ENCODE measurements at places on chromosomes 5 and 9.

- DNase-seq: no peak
Measured at GRCh38 chr5:128455841-128456361, 82.1 kb downstream of the FBN2 start.

GRCh38 chr9:15104826-15105420, 194.7 kb upstream of the FREM1 start:
- peak; percentile 57 for DNase-seq

DNA sequence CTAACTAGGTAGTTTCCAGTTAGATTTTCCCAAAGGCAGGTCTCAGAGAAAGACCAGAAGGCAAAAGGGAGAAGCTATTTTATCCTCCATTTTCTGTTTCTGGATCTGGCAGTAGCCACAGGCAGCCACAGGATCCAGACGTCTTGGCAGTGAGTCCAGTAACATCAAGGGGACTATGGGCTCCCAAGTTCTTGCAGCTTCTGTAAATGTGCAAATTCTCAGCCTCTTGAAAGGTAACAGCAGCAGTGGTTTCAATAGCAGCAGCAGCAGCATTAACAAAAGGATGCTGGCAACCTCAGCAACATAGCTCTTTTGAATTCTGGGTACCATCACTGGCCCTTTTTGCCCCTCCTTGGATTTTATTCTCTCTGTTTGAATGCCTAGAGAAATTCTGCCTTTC, 27.1 kb upstream of the IL33 start:
- no peak for DNase-seq

GRCh38 chr9:123335193-123335985, 20.6 kb upstream of the CRB2 start:
- DNase-seq: no peak

DNA sequence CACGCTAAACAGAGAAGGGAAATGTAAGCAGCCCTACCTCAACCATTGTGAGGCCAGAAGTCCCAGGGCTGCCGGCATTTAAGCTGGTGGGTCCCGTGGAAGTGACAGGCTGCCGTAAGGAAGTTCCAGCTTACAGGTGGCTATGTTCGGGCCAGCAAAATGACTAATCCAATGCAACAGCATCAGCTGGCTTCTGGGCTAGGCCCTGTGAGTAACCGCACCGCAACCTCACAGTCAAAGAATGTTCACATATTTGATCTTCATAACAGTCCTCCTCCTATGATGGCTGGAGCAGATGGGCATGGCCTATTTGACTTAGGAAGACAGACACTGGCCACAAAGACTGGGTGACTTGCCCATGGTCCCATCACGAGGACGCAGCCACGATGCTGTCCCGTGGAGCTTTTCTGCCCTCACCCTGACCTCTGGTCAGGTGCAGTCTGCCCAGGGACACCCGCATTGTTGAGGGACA, 88.2 kb downstream of the LIFR start:
- DNase-seq: peak; percentile 86

- no peak for DNase-seq
Measured at GRCh38 chr9:114588210-114588609, 641 bp downstream of the ATP6V1G1 start.

GRCh38 chr5:167307042-167307441, 984.4 kb upstream of the WWC1 start:
- no peak for DNase-seq

GRCh38 chr5:149745212-149745942, 15.3 kb downstream of the PPARGC1B start:
- DNase-seq: no peak

- no peak for DNase-seq
Measured at GRCh38 chr5:65577141-65577540, 14.0 kb downstream of the PPWD1 start.

DNA sequence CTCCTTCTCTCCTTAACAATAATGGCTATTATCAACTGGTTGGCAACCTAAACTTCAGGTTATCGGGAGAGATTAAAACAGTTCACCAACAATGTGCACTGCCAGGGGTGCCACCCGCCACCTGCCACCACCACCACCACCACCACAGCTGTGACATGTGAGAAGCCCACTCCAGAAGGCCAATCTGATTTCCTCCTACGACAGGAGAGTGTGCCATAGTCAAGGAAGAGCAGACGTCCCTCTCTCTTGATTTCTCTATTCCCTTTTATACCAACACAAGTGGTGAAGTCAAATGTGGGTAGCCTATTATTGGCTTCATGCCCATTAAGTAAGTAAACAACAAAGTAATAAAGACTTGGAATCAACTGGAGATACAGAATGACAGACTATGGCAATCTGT, 22.4 kb downstream of the GNAQ start:
- no peak for DNase-seq

DNA sequence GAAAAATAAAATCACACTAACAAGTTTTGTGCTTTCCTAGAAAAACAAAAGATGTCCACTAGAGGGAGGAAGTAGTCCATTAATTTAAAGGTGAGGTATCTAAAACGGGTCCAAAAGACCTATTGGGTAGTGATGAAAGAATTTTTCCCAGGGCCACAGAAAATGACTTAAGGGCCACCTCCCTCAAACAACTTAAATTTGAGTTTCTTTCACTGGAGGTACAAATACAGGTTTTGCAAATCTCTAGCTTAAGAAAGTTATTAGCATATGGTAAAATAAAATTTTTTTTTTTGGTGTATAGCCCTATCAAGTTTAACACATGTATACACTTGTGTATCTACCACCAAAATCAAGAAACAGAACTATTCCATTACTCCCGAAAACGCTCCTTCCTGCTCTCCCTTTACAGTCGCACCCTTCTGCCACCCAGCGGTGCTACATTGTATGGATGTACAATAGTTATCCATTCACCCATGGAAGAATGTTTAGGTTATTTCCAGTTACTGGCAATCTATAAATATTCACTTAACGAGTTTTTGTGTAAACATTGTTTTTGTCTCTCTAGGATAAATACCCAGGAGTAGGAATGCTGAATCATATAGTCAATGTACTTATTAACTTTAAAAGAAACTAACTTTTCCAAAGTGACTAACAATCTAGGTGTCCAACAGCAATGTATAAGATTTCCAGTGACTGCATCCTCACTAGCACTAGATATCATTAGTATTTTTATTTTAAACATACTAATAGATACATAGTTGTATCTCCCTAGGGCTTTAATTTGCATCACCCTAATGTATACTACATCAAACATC, 21.9 kb downstream of the DEPDC1B start:
- peak; percentile 34 for DNase-seq

- no peak for DNase-seq
Measured at GRCh38 chr9:36845844-36846243, 188.2 kb downstream of the PAX5 start.

GRCh38 chr5:134223406-134224248, 2.2 kb downstream of the PPP2CA start:
- no peak for DNase-seq

- DNase-seq: no peak
Measured at GRCh38 chr9:115691693-115692092, 461.9 kb upstream of the PAPPA start.

DNA sequence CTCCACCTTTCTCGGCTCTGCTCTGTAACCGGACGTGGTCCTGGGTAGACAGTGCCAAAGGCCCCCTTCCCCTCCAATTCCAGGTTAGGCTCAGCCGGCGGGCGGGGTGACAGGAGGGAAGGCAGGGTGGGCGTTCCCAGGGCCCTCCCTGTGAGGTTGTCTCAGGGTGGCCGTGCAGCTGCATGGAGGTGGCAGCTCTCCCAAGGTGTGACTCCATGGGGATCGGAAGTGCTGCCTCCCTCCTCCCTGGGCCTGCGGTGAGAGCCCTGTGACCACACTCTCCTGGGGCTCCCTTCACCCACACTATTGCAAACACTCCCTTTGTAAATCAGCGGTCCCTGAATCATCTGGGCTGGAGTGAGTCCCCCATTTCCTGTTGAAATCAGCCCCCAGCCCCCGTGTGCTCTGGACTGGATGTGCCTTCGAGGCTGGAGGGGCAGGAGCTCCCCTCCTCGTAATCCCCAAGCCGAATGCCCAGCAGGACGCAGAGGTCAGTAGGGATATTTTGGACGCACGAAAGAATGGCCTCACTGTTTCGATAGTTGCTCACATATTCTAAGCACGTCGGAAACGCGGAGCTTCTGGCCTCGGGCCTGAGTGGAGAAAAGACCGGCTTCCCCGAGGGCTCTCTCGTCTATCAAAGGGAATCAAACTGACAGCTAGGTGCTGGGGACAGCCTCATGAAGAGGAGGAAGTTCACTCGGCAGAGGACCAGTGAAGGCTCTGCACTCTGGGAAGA, 107.6 kb upstream of the COL5A1 start:
- no peak for DNase-seq

DNA sequence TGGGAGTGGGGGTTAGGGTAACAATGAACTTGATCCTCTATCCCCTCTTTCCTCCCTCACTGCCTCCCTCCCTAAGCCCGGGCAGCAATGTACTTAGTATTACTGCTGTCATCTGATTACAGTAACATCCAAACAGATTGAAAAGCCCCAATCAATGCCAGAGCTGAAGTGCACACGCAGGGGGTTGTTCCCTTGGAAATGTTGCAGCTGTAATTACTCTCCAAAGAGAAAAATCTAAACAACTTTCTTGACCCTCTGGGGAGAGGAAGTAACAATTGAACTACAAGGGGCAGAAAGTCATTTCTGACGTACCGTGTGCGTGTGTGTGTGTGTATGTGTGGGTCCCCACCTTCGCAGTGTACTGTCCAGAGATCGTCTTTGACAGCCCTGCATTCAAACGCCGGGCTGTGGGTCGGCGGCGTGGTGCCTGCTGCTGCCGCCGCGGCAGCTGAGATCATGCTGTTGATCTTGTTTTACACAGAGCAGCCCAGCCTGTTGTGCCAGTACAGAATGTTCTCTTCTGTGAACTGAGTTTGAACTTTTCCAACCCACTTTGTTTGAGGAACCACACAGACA, 66.0 kb upstream of the KLF9 start:
- DNase-seq: no peak

DNA sequence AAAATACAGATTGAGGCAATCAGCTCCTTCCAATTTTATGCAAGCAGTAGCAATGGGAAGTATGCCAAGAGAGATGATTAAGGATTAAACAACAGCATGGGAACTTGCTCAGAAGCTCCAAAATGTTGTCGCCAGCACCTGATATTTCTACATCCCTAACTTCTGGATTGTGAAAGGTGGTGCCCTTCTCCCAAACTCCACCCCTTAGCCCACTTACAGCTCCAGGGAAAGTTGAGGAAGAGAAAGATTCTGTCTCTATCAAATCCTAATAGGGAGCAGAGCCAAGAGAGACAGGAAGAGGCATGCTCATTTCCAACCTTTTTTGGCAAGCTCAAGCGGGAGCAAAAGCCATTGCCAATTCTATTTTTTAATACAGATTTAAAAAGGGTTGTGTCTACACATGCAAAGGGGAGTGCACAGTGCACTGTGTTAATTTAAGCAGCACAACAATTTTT, 92.4 kb upstream of the NR3C1 start:
- DNase-seq: no peak

DNA sequence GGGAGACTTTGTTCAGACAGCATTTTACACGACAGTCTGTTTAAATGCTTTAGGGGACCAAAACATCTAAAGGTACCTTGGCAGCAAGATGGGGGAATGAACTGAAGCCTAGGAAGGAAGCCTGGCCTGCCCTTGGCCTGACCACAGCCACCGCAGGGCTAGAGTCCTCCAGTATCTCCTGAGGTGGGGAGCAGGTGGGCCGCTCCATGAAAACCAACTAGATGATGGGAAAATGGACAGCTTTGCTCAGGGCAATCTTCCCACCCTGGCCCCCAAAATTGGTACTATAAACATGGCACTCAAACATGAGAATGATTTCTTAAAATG, 153.3 kb downstream of the AUH start:
- DNase-seq: no peak

DNA sequence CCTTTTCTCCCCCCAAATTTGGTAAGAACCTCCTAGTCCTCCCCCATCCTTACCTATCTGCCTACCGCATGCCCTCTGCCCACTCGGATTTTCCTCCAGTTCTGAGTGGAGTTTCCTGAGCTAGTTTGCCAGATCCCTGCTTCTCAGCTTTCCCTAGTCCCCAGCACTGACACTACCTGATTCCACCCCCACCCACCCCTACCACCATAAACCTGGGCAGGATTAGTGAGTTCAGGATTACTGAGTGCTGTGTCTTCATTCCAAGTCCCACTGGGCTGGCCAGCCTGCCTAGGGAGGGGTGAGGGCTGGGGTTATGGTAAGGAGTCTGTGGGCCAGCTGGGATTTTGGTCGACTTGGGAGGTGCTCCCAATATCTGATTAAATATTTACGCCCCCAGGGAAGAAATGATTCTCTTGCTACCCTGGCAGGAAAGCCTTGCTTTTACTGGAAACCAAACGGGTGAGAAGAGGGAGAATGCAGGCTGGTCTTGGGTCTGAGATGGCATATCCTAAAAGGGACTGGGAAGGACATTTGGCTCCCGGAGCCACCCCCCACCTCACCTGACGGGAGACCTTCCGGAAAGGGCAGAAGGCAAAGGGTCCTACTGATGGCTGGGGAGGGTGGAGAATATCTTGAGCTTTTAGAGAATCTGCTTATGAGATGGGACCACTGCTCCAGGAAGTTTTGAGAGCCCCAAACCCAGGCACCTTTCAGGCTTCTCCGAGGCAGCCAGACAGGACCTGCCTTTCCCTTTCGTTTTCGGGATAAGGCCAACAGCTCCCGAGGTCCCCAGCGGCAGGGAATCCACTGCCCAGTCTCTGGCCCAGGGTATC, 3.7 kb downstream of the PITX1 start:
- no peak for DNase-seq

- no peak for DNase-seq
Measured at GRCh38 chr9:101445353-101446029, 9.9 kb upstream of the ALDOB start.

DNA sequence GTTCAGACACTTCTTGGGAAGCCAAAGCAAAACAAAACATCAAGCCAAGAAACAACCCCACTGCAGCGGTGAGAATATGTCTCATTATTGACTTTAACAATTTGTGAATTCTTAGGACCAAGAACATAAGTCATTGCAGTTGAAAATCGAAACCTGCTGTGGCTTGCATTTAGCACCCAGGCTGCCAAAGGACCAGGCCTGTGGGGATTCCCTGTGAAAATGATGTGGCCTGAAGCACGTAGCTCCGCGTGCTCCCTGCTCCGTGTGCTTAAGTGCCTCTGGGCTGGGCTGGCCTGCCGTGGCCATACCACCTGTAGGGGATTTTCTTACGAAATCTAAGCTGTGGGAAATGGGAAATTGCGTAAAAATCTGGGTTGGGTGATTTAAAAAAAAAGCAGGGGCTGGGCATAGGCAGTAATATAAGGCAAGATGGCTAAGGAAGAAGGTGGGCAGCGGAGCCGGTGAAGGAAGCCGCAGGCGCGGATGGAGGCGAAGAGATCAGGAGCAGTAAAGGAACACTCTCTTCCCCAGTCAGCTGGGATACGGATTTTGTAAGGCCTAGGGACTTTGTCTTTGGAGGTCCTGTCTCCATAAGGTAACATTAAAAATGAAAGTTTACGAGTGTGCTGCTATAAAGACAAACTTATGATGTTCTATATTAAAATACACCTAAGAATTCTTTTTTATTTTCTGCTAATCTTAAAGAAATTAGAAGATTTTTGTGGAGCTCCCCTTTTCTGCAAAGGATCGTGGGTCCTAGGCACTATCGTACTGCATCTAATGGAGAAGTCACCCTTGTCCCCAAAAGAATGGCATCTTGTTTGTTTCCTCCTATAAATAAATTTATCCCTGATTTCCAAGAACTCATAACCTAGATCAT, 189.6 kb upstream of the SEMA6A start:
- no peak for DNase-seq
